ENCODE measurements at places on chromosomes 5 and 9. TPM values are rescaled to one million over a fixed set of nuclear protein-coding genes. Genes with fewer than 3 reads are reported as not detected.

The TRPM3 gene
- polyA plus RNA-seq: 17.6 TPM

DNA sequence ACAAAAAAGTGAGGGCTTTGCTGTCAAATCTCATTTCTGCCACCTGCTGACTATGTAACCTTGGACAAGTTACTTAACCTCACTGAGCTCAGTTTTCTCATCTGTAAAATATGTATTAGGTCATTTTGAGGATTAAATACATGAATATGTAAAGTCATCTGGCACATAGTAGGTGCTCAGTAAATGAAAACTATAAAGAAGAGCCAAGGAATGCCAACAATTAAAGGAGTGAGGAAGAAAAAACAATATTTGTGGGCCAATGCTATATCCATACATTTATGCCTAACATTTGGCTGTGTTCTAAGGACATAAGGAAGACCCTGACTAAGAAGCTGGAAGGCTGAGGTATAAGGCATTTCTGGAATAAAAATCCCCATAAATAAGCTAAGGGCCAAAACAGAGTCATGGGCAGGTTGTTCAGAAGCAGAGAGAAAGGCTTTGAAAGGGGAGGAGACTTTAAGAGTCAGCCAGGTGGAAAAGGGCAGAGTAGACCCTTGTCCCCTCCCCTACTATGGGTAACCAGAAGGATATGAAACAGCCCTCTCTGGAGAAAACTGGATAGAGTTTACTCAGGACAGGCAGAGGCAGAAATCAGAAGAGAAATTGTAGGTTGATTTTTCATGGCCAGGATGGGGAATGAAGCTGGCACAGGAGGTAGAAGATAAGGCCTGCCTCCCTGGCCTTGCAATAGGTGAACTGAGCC, 47.6 kb upstream of the SIL1 start:
- no peak for DNase-seq

DNA sequence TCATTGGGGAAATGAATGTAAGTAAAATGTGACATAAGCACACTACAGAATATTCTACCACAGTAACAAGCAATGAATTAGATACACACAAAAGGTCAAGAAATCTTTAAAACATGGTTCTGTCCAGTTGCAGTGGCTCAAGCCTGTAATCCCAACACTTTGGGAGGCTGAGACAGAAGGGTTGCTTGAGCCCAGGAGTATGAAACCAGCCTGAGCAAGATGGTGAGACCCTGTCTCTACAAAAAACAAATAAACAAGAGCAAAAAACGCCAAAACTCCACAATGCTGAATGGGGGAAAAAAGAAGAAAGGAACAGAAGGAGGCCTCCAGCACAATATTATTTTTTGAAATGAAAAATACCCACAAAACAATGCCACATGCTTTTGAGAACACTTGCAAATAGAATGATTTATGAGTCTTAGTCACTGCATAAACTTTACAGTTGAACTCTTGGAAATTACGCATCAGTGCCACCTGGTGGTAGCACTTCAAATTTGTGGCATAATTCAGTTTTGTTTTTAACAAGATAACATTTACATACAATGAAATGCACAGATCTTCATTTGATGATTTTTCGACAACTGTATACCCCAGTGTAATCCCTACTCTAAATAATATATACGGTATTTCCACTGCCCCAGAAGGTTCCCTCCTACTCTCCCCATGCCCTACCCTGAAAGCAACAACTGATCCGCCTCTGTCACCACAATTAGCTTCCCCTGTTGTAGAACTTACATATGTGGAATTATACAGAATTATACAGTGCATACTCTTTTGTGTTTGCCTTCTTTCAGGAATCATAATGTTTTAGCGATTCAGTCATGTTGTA, 14.4 kb upstream of the SPINK4 start:
- peak; percentile 58 for DNase-seq

DNA sequence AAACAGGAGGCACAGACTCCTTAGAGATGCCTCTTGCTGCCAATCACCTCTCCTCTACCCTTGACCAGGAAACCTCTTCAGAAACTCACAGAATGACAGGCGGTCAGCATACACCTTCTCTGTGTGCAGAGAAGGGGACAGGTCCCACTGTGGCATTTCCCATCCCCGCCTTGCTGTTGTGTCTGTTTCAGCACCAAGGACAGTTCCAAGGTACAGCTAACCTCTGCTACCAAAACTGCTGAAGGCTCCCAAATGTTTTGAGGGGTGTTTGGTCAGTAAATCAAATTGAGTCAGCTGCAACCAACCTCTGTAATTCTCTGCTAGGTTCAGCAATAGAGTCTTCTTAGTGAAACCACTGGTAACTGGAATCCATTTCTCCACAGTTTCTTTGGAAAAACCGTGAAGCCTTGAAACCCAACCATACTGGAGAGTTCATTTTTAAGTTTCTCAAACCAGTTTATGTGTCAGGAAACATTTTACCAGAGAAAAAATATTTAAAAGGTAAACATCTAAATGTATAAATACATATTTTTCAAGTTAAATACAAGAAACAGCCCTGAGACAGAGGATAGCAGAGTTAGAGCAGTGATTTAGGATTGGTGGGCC, 122.0 kb downstream of the DRD1 start:
- peak; percentile 26 for DNase-seq

DNA sequence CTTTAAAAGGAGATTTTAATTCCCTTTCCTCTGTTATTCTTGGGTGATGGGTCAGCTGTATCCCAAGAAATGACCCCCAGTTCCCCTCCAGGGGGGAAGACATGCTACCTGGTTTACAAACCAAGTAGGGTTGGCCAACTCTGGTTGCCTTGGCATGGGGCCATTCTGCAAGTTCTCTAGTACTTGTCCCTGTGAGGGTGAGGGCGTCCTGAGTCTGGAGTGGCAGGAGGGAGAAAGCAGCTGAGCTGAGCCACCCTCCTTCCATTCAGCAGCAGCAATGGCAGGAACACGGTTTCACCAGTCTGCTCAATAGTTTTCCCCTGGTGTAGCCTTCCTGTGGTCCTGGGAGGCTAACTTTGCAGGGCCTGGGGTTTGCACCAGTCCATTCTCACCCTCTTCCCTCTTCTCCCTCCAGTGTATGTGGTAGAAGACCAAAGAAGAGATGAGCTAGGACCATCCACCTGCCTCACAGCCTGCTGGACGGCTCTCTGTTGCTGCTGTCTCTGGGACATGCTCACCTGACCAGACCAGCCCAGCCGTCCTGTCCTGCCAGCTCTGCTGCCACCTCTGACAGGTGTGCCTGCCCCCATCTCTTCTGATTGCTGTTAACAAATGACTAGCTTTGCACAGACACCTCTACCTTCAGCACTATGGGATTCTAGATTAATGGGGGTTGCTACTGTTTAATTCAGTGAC, 59.9 kb downstream of the PFDN1 start:
- no peak for DNase-seq

- DNase-seq: no peak
Observed at GRCh38 chr9:15308511-15308910, 1.5 kb upstream of the TTC39B start.

DNA sequence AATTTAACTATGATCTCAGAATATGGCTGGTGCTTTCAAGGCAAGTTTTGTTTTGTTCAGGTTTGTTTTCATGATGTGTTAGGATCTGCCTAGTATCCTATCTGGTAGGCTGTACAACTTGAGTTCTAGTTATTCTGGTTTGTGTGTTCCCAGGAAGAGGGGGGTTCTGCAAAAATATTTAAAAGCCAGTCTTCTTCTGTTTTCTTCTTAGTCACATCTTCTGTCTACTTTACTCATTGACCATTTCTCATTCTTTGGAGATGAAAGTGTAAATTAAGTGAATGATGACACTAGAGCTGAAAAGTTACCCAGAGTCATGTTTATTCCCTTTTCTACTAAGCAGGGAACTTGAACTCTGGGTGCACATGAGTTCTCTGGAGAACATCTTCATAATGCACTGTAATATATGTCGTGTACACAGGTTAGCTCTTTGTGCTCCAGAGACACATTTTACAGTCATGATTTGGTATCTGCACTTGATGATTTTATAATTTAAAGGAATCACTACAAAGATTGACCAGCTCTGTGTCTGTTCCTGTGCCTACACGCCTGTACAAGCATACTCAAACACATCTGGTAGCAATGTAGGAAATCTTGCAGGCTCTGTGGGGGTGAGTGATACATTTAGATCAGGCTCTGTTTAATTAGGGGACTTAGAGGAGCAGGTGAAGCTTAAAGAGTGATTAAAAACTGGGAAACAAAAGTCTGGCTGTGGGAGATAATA, 5.0 kb downstream of the SMAD5 start:
- DNase-seq: no peak

DNA sequence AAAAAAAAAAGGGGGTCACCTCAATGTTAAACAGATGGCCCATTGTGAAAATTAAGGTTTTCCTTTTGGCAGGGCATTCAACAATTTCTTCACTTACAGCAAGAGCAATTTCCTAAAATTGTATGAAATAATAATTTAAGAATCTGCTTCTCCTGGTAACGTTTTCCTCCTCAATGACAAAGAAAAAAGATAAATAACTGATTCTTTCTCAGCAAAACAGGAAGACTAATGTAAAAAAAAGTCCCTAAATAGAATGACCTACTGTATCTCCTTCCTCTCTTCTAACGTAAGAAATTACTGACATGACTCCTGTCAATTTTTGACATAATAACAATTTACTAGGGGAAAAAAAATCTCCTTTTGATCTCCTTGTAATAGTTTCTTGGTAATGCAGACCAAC, 25.5 kb downstream of the ABHD17B start:
- no peak for DNase-seq

Data from left renal cortex interstitium (tissue), 4 donors.